ENCODE measurements at places on chromosomes 1 and 21.

DNA sequence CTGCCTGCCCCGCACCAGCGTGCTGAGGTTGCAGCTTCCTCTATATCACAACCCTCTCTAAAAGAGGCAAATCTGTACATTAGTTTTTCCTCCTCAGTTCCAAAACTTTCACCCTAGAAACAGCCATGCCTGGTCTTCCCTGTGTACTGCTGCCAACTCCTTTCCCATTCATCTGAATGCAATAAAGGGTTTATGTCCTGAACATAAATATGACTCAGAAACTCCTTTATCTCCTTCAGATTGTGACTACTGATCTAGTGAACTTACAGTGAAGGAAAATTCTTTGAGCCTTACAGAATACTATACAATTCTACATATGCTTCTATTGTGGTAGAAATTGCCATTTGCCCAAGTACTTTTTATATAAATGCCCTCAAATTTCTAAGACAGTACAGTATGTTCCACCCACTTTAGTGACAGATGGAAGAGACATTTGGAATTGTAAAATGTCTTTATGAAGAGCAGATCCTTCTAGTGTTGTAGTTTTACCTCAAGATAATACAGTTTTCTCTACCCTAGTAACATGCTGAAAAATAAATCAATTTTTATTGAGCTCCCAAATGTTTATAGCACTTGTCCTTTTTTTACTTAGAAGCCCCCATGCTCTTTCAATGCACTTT lies 345.1 kb upstream of the SNX7 start:
- DNase-seq = no peak

DNA sequence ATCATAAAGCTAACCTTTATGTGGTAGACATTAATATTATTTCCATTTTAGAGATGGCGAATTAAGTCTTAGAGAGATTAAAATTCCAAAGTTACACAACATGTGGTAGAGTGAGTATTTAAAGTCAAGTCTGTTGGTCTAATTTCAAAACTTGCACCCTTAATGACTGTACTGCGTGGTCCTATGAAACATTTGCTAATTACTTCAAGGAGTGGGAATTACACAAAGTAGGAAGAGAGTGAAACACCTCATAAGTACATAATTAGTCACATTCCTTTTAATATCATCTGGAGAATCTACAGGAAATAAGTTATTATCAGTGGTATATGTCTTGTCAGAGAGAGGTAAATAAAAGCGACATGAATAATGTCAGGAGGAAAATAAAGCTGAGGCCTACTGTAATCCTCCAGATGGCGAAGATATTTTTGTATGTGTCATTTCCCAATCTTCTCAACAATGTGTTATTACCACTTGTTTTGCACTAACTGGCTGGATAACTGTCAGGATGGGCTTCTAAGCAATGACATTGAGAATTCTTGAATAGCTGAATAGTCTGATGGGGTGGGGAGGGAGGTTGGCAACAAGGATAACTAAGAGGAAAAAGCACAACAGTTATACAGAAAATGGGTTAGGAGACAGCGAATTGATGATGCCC lies 95.5 kb downstream of the TNFSF18 start:
- no peak for DNase-seq

DNA sequence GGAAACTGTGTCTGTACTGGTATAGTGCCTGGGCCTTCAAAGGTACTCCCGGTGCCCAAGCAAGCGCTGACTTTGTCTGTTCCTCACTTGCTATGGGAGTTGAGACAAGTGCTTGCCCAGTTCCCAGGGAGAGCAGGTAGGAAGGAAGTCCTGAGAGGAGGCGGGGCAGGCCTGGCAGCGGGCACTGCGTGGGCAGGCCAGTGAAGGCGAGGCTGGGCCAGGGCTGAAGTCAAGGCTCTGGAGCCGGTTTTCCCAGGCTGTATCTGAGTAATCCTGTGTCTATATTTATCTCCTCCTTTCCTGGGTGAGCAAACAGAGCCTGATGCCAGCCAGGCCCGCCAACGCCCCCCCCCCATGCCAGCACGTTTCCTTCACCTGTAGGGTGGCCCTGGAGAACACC lies 15.9 kb upstream of the EDN2 start:
- DNase-seq = no peak

GRCh38 chr1:47780469-47780995 lies 216.7 kb downstream of the TRABD2B start:
- no peak for DNase-seq

DNA sequence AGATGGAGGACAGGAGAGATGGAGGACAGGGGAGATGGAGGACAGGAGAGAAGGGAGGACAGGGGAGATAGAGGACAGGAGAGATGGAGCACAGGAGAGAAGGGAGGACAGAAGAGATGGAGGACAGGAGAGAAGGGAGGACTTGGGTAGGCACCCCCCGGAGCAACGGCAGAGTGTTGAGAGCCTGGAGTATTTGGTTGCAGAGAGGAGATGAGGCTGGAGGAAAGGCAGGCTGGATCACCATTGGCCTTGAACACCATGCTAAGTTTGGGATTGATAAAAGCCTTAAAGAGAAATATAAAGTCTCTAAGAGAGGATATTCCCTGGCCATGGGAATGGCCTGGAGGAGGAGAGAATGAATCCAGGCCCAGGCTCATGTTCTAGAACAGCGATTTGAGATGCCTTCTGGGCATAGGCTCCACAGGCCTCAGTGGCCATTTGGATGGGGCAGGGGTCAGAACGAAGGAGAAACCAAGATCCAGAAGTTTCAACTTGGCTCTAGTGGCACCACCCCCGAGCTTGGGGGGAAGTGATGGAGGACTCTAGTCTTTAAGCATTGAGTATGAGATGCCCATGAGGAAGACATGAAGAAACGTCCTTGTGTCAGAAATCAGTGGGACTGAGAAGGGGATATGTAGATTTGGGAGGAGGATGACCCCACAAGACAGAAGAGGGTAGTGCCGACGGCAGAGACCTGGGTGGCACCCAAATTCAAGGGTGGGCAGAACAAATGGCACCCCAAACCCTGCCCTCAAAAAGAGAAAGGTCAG lies 47.9 kb upstream of the EDN2 start:
- DNase-seq = no peak
